ENCODE measurements at places on chromosomes 3 and 15.
A peak's percentile ranks its signal among the peaks of the same experiment; 100 is the strongest.

- no peak for DNase-seq
Measured at GRCh38 chr3:130463221-130463620, 53.8 kb upstream of the COL6A6 start.

- DNase-seq = no peak
Measured at GRCh38 chr3:168585544-168585943, 489.8 kb upstream of the GOLIM4 start.

- no peak for DNase-seq
Measured at GRCh38 chr3:18410205-18410604, 14.9 kb downstream of the SATB1 start.

DNA sequence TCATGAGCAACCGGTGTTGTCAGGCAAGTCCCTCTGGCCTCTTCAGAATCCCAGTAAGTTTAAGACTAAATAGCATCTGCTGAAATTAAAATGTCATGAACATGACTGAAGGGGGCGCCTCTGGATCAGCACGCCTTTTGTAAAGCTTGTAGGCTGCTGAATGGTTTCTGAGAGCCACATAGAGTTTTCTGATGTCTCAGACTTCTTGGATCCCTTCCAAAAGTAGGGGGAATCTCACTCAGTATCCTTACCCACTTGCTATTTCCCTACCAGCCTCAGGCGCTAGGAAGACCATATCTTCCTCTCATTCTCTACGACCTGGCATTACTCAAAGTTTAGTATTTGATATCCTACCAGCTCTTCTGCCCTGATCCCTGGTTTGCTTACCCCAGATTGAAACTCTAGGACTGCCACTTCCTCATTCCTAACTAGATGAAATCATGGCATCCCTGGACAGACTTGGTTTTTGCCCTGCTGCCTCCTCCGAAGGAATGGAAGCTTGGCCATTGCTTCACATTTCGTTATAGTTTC is 62.7 kb upstream of the CD47 start:
- peak; percentile 62 for DNase-seq

GRCh38 chr3:53813229-53813628 is 33.0 kb downstream of the CHDH start:
- no peak for DNase-seq

GRCh38 chr15:23835953-23836352 is 148.8 kb upstream of the NDN start:
- no peak for DNase-seq

- DNase-seq = no peak
Measured at GRCh38 chr3:142459096-142459495, 11.3 kb upstream of the XRN1 start.

- no peak for DNase-seq
Measured at GRCh38 chr15:89301304-89302089, 33.1 kb downstream of the POLG start.

Measured in HCT116 (cell line).